ENCODE measurements at places on chromosomes 6 and 20.

GRCh38 chr6:30960907-30961673 lies 20.3 kb downstream of the MUCL3 start:
- no peak for DNase-seq

GRCh38 chr6:41964201-41964887 lies 22.7 kb upstream of the CCND3 start:
- no peak for DNase-seq

DNA sequence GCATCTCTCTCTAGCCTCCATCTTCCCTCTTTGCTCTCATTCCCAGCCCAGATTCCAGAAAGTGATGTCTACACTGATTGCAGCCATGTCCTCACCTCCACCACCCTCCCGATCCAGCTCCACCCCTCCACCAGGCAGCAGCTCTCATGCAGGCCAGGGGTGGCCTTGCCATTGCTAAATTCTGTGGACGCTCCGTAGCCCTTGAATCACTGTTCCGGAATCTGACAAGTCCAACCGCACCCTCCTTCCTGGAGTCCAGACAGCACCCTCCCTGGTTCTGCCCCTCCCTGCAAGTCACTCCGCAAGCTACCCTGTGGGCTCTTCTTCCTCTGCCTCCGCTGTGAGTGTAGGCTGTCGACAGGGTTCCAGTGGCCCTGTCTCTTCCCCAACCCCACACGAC lies 26.2 kb downstream of the TNXB start:
- no peak for DNase-seq

- peak; percentile 25 for DNase-seq
Measured at GRCh38 chr20:59014680-59015389, 4.4 kb upstream of the TUBB1 start.

DNA sequence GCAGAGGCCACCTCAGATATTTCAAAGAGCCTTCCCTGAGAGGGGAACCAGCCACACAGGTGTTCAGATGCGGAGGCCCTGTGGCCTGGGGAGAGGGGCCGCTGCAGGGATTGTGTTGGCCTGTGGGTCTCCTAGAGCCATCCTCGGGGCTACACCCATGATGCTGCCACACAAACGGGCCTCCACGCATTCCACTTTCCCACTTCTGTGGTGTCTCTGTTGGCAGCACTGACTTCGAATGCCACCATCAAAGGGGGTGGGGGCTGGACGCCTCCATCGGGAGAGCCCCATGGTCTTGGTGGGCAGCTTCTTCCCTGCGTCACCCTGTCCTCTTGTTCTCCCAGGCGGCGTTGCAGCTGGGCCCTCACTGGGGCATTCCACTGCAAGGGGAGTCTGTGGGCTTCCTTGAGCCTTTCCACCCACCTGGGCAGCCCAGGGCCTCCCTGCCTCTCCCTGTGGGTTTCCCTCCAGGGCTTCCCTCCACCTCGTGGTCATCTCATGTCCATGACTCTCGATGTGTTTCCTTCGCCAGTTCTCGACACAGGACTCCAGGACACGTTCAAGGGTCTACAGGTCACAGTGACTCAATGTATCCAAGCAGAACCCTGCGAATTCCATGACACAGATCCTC lies 145.5 kb downstream of the ERMARD start:
- no peak for DNase-seq

DNA sequence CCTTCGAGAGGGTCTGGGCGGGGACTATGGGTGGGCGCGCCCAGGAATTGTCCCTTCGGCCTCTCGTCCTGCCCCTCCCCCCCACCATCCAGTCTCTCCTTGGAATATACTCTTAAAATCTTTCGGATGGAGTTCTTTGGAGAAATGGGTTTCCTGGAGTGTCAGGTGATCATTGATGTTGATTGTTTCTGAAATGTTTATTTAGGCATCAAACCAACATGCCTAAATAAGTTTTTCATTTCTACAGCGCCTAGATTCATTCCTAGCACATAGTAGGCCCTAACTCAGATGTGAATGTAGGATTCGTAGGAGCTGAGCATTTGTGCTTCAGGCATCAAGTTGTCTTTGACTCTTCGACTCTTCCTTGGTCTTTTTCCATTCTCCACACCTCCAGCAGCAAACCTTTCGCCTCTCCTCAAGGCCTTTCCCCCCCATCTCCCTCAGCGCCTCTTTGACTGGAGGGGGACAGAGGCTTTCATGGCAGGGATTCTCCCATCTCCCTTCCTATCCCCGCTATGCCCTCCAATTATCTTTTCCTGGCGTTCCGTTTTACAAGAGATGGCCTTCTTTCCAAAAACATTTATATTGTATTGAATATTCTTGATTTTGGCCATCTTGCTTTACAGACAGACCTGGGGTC lies 610 bp downstream of the CASP8AP2 start:
- no peak for DNase-seq

DNA sequence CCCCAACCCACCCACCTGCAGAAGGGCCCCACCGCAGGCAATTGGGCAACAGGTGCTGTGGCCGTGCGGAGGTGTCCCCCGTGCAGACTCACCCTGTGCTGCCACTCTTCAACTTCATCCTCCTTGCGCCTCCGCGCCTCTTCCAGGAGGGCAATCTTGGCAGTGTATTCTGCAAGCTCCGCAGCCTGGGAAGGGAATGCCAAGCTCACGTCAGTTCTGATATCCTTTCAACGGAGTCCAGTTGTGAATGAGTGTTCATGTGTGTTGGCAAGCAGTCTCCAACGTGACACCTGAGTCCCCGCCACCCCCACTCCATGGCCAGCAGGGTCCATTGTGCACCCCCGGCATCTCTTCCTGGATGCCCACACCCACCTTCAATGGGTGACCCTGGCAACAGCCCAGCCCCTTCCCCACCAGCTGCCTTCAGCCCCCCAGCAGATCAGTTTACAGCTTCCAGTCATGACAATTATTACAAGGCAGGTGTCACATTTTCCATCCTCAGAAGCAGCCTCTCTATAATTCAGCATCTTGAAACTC lies 49.9 kb downstream of the EZR start:
- no peak for DNase-seq

GRCh38 chr20:47770935-47771334 lies 14.3 kb downstream of the SULF2 start:
- DNase-seq: no peak

DNA sequence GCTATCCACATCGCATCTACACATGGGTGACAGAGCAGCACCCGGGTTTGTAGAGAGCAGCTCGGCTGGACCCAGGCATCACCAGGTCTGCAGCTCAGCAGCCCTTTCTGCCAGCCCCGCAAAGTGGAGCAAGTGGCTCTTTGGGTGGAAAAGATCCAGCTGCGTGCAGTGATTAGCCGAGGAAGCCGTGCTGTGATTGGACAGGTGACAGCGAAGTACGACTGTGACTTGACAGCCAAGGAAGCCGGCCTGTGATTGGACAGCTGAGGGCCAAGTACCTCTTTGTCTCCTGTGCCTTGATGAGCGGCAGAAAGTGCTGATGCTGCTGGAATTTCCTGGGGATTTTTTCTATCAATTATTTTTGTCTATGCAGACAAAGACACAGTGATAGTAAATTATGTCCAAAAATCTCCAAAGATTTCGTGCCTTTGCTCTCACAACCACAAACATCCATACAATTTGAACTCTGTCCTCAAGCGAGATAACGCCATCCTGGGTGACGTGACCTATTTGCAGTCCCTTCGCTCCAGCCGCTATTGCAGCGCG lies 62.3 kb upstream of the GPR31 start:
- peak; percentile 56 for DNase-seq

DNA sequence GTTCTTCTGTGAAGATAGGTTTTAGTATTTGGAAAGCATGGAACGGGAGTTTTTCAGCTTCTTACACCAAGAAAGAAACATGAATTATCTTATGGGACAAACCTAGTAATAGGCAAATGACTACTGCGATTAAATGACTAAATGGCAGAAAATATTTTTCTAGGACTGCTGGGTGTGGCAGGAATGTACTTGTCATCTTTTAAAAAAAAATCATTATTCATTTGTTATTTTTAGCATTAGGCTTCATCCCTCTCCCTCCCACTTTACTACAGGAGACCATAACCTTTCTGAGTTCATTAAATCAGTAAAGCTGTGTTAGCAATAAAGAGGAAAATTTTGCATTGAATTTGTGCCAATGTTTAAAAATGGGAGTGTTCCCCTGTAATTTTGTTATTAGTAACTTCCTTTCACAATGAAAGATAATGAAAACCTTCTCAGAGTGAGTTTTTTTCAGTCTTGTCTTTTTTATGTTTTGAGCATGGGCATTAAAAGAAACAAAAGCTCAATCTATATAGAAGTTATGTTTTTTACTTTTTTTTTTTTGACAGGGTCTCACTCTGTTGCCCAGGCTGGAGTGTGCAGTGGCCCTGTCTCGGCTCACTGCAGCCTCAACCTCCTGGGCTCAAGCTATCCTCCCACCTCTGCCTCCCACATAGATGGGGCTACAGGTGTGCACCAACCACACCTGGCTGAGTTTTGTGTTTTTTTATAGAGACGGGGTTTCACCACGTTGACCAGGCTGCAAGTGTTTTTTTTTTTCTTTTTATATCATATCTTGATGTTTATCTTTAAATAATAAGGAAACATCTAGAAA lies 105.6 kb upstream of the CLDN20 start:
- DNase-seq: no peak

DNA sequence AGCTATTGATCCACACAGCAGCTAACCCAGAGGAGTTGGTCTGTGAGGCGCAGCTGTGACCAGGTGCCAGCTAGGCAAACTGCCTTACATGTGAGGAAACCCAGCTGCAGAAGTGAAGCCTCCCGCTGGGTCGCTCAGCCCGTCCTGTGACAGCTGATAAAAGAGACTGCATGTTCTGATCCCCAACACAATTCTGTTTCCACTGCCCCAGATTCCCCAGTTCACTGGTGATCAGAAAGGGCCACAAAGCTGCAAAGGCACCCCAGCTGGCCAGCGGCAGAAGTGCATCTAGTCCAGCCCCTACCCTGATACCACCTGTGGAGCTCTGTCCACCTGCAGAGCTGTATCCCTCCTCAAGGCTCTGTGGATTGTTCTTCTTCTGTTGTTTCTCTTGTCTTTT lies 64.5 kb downstream of the CTNNBL1 start:
- no peak for DNase-seq

GRCh38 chr20:51710361-51710894 lies 57.8 kb downstream of the ATP9A start:
- DNase-seq: no peak

- no peak for DNase-seq
Measured at GRCh38 chr6:38319256-38320212, 320.2 kb downstream of the BTBD9 start.

- DNase-seq: no peak
Measured at GRCh38 chr6:129369737-129370136, 340.2 kb downstream of the ARHGAP18 start.

DNA sequence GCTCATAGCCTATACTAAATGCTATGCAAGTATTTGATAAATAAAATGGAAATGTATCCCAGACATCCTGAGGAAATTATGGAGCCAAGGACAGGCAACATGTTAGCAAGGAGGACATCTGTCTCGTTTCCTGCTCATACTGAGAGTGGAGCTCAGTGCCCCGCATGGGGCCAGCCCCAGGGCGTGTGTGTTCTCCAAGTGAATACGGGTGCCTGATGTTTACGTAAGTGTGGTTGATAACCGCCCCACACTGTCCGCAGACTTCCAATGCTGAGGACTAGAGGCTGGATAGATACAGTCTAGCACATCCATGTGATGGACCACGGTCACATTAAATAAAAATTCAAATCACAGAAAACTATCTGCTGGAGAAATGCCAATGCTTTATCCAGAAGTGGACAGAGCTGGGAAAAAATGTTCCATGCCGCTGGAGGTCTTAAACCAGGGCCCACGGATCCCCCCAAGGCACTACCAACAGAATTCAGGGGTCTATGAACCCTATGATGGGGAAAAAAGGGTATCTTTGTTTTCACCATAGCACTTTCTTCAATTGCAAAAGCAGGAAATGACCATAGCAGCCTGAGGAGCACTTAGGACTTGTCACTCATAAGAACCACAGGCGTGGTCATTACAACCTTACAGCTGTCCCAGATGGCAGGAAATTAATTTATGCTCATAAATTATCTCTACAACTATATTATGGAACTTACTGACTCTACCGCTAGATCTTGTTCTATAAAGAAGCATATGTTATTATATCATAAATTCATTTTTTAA lies 24.9 kb downstream of the TGM2 start:
- no peak for DNase-seq

- no peak for DNase-seq
Measured at GRCh38 chr6:150503586-150504339, 95.9 kb upstream of the PLEKHG1 start.

GRCh38 chr20:60352017-60352416 lies 393.8 kb downstream of the CDH26 start:
- DNase-seq: no peak

DNA sequence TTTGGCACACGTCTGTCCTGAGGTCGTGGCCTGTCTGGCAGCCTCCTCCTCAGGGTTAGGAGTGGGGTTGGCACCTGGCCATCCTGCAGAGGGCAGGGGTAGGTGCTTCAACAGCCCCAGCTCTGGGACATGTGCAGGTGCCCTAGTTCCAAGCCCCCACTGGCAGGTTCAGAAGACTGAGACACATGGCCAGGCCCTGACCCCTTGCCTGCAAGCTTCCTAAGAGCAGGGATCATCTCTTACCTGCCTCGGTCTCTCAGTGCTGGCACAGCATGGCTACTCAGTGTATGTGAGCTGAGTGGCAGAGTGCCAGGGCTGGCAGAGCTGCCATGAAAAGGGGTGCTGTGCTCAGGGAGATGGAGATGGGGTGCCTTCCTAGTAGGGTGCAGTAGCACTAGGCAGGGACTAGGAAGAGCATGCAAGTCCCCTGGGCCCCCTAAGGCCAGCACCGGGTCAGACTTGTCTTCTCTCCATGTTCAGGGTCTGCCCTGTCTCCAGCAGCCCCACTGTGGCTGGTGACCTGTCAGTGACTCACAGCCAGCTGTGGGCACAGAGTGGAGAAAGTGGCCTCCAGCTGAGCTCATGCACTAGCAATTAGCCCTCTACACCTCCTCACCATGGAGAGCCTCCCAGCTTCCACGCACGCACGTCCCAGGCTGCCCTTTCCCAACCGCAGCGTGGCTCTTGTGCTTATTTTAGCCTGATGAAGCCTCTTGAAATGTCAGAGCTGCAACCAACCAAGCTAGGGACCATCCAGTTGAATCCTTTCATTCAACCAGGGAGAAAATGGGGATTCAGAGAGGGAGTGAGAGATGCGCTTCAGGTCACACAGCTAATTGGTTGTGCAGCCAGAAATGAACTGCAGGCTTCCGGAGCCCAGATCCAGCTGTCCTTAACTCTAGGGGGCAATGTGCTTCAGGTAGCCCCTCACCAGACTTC lies 116.6 kb downstream of the MRPL14 start:
- peak; percentile 32 for DNase-seq

DNA sequence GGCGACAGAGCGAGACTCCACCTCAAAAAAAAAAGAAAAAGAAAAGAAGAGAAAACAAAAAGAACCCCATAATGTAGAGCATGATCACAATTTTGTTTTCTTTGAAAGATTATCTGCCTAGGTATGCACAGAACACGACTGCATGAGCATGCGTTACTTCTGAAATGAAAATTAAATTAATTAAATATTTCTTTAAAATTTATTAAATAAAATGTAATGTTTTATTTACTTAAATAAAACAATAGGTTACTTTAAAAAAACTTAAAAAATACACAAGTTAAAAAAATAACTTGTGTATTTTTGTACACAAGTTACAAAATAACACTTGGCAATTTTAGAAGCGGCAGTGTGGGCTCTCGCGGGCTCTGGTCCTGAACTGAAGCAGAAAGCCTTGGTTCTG lies 107.8 kb downstream of the TFAP2A start:
- DNase-seq: no peak

- no peak for DNase-seq
Measured at GRCh38 chr6:56348578-56348977, 101.2 kb upstream of the COL21A1 start.

- no peak for DNase-seq
Measured at GRCh38 chr6:166523782-166524559, 62.5 kb downstream of the RAMACL start.

- DNase-seq: no peak
Measured at GRCh38 chr20:50133474-50134217, 19.9 kb downstream of the PEDS1 start.

- no peak for DNase-seq
Measured at GRCh38 chr20:63234693-63235398, 859 bp upstream of the BIRC7 start.
